ENCODE measurements at places on chromosomes 2 and 18.

DNA sequence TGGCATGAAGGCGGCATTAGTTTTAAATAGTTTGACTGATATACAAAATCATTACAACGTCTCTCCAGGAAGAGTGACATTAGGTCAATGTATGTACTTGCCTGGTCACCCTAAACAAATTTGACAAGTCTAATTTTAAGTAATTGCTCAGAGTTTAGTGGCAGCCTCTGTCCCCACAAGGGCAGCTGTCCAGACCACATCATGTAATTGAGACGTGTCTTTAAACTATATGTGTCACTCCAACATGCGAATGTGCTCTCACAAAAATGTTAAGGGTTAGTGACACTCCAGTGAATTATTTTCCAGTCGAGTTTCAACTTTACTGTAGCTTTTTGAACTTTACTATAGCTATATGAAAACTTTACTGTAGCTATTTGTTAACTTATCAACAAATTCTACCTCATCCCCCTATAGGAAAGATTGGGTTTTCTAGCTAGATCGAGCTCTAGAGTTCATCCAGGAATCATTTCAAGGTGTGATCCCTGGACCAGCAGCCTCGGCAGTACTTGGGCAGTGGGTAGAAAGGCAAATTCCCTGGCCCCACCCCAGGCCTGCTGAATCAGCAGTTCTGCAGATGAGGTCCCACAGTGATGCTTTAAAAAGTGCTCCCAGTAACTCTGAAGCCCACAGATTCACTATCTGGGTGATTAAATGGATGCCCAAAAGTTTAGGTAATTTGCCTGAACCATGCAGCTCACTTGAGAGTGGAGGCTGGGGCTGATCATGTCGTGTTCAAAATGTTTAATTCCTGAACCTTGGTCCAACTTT is 66.4 kb upstream of the POU3F3 start:
- no peak for DNase-seq

- no peak for DNase-seq
Observed at GRCh38 chr2:128058114-128058513, 30.3 kb upstream of the SAP130 start.

DNA sequence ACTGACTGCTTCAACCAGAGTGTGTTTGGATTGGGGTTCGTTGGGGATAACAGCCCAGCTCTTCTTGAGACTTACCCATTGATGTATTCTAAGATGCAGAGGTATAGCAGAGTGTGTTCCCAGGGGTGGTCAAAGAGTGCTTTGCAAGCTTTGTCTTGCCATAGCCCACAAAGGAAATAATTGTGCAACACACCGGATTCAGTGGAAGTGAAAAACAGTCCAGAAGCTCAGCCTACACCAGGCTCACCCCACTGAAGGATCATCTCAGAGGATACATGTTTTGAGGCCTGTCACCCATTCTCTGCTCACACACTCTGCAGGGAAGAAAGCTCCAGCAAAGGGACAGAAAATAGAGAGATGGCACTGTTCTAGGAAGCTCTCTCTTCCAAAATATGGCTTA is 9.6 kb downstream of the CACNB4 start:
- DNase-seq = no peak

DNA sequence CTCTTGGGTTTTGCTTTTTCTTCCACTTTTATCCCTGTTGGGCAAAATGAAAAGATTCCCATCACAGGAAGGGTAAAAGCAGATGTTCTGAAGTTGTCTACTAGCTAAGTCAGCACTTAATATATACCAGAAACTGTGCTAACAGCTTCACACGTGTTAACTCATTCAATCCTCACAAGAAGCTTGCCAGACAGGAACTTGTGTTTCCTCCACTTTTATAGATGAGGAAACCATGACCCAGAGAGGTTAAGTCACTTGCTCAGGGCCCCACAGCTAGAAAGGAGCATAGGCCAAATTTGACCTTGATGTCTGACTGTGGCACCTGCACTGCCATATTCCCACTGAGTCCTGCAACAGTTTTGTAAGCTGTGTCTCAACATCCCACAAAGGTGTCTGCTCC is 76.8 kb upstream of the EPC2 start:
- no peak for DNase-seq

- no peak for DNase-seq
Observed at GRCh38 chr2:48852938-48853337, 97.4 kb upstream of the LHCGR start.

DNA sequence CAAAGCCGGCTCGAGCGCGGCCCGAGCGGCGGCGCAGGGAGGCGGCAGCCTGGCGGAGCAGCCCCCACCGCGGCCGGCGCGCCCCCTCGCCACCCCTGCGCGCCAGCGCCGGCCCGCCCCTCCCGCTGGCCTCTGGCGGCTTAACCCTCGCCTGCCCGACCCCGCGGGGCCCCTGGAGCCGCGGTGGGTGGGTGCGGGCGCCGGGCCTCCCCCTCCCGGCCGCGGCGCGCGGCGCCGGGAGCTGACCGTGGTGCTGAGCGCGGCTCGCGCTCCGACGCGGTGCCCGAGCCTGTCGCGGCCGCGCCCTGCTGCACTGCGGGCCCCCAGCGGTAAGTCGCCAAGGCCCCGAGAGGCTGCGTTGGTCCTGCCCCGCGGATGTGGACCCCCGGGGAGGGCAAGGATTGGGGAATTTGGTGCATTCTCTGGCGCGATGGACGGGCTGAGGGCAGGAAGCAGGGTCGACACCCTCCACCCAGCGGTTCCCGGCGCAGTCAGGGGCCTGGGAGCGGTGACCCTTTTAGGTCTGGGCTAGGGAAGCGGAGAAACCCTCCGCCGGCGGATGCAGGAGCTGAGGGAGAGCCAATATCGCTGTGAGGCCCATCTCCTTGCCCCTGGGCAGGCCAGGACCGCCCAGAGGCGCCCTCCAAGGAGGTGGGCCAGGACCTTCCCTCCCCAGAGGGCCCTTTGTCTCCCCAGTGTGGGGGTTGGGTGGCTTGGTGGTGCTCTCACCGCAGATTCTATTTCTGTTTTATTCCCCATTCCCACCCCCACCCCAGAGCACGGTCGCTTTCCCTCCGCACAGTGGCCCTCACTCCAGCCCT is 923 bp downstream of the AMER3 start:
- peak; percentile 75 for DNase-seq

Measured in small intestine (tissue), 16 donors.